ENCODE measurements at places on chromosomes 11 and 22. TPM values are rescaled to one million over a fixed set of nuclear protein-coding genes. Genes with fewer than 3 reads are reported as not detected.

GRCh38 chr11:122732342-122733315 lies 77.1 kb downstream of the UBASH3B start:
- DNase-seq: peak; percentile 63

The APOL5 gene
- total RNA-seq: not detected

DNA sequence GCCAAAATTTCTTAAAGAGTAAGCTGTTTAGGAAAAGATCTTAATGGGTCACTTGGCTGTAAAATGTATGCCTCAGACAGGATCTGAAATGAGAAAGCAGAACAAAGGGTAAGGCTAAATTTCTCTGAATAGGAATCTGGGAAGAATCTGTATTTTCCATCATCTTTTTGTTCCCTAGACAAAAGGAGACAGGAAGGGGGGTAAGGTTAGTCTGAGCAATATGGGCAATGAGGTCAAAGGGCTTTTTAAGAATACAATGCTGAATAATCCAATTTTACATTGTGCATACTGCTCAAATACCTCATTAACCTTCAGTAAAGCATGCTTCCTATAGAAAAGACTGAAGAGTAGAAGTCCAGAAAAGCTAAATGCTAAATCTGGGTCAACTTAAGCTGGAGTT lies 34.6 kb downstream of the CLDN25 start:
- DNase-seq: no peak

- DNase-seq: no peak
Measured at GRCh38 chr11:130301002-130301401, 13.7 kb downstream of the ZBTB44 start.

The MAP6 gene
- total RNA-seq: 1.3 TPM

DNA sequence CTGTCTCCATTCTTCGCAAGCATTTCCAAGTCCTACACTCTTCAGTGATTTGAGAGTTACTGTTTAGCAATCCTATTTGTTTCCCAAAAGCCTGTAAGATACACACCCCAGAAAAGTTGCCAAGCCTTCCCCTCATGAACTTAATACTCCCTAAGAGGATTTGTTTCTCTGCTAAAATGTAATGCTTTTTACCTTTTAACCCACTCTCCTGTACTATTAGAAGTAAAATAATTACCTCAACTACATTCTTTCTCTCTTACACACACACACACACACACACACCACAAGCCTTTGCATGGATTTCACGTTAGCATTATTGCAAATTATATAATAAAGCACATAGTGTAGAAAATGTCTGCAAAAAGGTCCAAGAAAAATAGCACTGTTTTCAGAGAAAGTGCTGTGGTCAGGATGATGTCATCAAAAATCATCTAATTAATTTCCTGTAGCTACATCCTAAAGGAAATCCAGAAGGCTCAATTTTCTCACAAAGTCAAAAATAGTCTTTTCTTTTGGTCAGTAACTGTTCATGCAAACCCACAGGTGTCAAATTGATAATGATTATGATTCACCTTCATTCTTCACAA lies 364.1 kb upstream of the PITPNB start:
- no peak for DNase-seq

DNA sequence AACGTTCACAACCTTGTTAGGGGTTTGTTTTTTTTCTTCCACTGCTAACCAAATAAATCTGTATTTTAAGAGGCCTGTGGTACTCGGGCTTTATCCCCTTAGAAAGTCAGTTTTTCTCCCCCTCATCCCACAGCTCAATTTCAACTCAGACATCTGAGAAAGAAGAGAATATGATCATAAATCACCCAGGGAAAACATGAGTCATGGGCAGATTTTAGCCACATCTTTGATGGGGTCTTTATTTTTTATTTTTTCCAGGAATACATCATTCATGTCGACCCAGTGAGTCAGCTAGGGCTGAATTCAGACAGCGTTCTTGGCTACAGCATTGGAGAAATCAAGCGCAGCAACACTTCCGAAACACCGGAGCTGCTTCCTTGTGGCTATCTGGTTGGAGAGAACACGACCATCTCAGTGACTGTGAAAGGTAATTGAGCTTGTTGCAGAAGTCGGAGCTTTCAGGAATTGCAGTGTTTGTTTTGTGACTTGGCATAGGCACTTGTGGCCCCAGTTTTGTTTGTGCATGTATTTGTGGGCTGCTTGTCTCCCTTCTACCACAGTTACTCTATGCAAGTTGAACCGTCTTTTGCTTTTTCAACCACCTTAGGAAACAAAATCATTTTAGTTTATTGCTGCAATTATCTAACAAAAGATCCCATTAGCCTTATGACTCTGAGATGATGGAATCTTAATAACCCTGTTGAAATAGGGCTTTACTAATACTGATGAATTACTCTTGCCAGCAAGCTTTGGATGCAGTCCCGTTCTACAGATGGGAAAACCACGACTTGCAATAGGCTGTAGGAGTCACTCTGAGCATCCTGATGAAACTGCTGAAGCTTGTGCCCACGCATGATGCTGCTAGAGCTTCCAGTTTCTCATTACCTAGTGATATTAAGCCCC lies 62.7 kb downstream of the DBX1 start:
- peak; percentile 60 for DNase-seq

GRCh38 chr11:46363455-46364005 lies 16.3 kb downstream of the DGKZ start:
- DNase-seq: peak; percentile 89

- no peak for DNase-seq
Measured at GRCh38 chr11:11420899-11421285, 67.8 kb upstream of the CSNK2A3 start.

The MN1 gene
- 3.1 TPM for total RNA-seq

The TNKS1BP1 gene
- 143 TPM for total RNA-seq

DNA sequence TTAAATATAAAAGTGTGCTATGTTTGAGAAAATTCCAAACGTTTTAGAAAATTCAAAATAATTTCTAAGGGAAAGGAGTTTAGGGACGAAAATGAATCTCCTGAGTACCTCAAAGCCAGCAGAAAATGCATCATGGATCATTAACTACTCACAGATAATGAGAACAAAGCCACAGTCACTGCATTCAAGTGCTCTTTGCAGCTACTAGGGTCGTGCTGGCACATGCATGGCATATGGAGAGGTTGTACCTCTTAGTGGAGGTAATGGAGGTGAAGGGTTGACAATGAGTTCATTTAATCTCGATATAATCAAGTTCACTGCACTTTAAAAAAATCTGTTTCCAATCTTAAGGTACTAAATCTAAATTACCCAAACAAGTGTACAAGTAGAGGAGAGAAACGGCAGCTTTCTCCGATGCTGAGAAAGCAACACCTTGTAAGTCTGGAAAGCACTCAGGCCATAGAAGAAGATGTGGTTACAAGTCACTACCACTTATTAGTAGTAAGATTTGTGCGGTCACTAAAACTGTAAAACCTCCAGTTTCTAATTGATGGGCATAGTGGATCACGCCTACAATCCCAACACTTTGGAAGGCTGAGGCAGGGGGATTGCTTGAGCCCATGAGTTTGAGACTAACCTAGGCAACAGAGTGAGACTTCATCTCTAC lies 261.1 kb upstream of the ANO3 start:
- no peak for DNase-seq

The L3MBTL2 gene
- total RNA-seq: 33.8 TPM

GRCh38 chr22:44928711-44929358 lies 81.0 kb downstream of the PHF21B start:
- no peak for DNase-seq

DNA sequence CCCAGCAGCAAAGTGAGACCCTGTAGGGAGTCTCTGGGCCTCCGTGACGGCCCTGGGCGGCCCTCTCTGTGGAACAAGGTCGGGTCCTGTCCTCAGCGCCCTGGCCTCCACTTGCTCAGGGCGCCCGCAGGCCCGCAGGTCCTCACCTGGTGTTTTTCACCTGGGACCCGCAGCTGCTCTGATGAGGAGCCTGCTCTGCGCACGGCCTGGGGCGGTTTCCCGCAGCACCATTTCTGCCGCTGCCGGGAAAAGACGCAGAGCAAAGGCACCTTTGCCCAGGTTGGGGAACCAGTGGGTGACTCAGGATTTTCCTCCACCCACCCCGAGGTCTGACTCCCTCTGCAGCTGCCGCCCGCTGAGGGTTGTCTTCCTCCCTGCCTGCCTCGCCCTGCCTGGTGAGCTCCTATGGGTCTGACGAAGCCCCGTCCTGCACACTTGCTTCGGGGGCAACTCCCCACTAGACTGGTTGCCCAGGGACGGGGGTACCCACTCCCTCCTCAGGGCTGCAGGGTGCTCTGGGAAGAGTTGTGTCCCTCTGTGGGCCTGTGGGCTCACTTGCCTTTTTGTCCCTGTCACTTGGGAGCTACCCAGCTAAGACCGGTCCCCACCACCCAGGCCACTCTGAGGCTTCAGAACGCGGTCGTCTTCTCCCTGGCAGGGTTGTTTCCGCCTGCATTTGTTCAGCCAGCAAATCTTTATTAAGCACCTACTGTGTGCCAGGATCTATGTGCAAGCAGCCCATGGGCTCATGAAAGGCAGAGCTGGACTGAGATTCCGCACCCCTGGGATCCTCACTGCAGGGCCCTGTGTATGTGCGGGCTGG lies 89.5 kb downstream of the KCNQ1 start:
- DNase-seq: peak; percentile 86

The SDHAF2 gene
- total RNA-seq: 90.4 TPM

GRCh38 chr11:115745066-115745465 lies 240.9 kb upstream of the CADM1 start:
- no peak for DNase-seq

DNA sequence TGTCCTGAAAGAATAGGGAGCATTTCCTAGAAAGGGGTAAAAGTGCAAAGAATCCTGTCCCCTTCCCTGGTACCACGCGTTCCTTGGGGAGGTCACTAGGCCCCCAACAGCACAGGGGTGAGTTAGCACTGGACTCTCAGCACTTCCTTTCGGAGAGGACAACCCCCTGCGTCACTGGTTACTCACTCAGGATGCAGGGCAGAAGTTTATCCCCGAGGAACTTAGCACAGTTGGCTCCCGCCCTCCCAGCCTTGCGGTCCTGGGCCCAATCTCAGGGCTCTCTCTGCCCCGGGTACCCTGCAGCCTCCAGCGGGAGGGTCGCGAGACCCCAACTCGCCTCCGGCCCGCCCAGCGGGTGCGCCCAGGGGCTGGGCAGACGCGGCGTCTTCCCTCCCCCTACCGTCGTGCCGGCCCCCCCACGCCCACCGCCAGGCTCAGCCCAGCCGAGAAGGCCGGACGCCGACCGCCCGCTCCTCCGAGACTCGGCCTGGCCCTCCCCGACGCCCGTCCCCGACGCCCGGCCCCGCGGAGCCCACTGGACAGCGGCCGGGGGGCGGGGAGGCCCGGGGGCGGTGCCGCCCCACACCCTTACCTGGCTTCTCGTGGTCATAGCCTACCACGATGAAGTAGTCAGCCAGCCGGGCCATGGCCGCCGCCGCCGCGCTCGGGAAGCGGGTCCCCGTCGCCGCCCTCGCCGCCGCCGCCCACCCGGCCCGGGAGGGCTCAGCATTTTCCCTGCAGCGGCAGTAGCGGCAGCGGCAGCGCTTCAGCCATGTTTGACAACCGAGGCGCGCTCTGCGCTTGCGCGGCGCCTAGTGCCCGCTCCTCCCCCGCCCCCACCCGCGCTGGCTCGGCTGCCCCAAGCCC lies at the start of gene SBF2:
Gene SBF2 (minus strand): TSS at position 797 of the 867 bp plus-strand sequence. CDS start 150 bp downstream, at position 647.
- peak; percentile 89 for DNase-seq

The FGF3 gene
- not detected for total RNA-seq
